ENCODE measurements at places on chromosomes 7 and 10.
A peak's percentile ranks its signal among the peaks of the same experiment; 100 is the strongest.

DNA sequence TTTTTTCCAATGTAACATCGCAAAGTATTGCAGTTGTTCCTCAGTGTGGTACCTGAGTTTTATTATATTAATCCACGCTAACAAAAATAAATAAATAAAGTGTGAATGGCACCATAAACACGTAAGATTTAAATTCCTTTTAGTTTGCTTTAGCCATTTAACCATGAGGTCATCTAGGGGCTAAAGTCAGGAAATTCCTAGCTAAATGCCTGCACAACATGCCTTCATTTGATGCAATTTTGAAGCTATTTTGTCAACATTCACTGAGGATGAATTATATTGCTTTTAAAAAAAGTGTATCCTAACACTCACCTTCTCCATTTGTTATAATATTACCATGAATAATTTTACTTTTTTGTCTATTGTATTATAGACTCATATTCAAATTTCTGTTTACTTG, 714.4 kb downstream of the GATA3 start:
- no peak for DNase-seq

DNA sequence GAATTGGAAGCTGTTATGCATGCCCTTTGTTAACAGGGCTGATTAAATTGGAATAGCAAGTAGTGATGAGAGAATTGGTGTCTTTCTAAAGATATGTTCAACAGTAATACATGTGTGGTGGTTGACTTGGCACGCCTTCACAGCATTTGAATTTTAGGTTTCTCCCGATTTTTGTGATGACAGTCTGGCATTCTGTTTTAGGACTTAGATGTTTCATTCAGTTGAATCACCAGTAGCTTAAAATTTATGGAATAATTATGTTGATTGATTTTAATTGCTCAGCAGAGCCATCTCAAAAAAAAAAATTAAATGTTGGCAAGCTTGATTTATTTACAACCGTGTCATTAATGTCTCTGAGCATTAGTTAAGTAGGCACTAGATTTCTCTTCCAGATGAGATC, 219.7 kb downstream of the CSTF2T start:
- no peak for DNase-seq

- no peak for DNase-seq
Measured at GRCh38 chr10:54620352-54620751, 180.7 kb downstream of the PCDH15 start.

DNA sequence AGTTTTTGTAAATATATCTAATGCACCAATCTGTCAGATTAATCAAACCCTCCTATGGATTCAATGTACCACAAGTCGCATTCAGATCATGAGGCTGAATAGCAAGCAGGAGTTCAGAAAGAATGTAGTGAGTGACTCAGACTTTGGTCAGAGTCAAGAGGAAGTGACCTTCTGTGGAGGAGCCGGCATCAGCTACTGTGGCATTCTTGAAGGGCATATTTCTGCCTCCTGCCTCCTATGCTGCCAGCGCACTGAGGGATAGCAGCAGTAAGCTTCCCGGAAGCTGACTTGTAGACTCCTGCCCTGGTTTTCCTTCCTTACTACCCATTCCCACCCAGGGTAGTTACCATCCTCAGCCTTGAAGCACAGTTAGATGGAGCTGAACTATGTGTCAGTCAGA, 867.5 kb downstream of the NRG3 start:
- no peak for DNase-seq

- DNase-seq, result no peak
Measured at GRCh38 chr10:85864868-85865526, 501.6 kb downstream of the GRID1 start.

- DNase-seq, result no peak
Measured at GRCh38 chr10:16049782-16050181, 189.5 kb upstream of the MINDY3 start.

DNA sequence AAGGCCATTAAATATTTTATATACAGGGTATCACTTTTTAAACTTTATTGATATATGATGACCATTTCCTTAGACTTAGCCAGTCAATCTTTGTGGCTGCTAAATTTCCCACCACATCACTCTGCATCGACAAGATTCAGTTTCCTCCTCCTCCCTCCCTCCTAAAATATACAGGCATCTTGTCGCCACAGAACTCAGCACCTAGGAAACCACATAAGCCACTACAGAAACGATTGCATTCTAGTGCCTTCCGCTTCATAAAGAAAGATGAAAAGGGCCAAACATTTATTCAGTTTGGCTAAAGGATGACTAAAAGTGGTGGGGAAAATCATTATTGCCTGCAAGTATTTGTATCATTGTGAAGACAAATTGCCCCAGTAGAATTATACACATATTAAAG, 30.7 kb downstream of the ERCC6 start:
- no peak for DNase-seq

DNA sequence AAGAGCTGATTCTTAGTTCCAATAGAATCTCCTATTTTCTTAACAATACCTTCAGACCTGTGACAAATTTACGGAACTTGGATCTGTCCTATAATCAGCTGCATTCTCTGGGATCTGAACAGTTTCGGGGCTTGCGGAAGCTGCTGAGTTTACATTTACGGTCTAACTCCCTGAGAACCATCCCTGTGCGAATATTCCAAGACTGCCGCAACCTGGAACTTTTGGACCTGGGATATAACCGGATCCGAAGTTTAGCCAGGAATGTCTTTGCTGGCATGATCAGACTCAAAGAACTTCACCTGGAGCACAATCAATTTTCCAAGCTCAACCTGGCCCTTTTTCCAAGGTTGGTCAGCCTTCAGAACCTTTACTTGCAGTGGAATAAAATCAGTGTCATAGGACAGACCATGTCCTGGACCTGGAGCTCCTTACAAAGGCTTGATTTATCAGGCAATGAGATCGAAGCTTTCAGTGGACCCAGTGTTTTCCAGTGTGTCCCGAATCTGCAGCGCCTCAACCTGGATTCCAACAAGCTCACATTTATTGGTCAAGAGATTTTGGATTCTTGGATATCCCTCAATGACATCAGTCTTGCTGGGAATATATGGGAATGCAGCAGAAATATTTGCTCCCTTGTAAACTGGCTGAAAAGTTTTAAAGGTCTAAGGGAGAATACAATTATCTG, 1.6 kb downstream of the LRRTM3 start:
- DNase-seq, result peak; percentile 80
